ENCODE measurements at places on chromosomes 5 and 9.

GRCh38 chr5:127428748-127429147 is 88.7 kb upstream of the PRRC1 start:
- no peak for DNase-seq

GRCh38 chr5:80703747-80704146 is 49.0 kb upstream of the DHFR start:
- DNase-seq, result no peak

DNA sequence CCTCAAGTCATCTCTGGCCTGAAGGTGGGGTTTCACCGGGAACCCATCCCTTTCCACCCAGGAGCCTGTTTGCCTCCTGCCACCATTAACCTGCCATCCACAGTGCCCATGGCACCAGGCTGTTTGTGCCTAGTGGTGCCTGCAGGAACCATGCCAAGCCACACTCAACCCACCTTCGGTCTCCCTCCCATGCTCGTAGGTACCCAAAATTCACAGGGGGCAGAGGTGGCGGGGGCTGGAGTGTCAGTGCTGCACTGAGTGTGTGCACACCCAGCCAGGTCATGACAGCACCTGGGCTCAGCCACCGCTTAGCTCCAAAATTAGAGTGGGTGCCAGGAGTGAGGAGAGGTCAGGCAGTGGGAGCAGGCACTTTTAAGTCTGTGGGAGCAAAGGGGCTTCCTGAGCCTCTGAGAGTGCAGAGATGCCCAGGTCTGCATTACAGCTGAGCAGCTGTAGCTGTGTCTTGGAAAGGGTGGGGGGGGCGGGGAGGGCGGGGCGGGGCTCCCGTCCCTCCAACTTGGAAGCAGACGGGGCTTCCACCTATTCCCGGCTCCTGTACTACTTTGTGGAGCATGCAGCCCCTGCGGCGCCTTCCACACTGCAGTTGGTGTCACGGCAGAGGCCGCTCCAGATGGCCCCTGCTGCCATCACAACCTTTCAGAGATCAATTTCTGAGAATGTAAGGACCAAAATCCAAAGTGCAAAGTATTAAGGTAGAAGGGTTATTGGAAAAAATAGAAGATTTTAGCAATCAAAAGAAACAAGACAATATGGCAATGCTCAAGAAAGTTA is 2396.8 kb upstream of the C9orf72 start:
- no peak for DNase-seq

GRCh38 chr9:121672986-121673385 is 21.6 kb downstream of the DAB2IP start:
- DNase-seq, result no peak

- DNase-seq, result no peak
These were observed 129.5 kb upstream of the GAS1 start for GRCh38 chr9:87076825-87077224.

DNA sequence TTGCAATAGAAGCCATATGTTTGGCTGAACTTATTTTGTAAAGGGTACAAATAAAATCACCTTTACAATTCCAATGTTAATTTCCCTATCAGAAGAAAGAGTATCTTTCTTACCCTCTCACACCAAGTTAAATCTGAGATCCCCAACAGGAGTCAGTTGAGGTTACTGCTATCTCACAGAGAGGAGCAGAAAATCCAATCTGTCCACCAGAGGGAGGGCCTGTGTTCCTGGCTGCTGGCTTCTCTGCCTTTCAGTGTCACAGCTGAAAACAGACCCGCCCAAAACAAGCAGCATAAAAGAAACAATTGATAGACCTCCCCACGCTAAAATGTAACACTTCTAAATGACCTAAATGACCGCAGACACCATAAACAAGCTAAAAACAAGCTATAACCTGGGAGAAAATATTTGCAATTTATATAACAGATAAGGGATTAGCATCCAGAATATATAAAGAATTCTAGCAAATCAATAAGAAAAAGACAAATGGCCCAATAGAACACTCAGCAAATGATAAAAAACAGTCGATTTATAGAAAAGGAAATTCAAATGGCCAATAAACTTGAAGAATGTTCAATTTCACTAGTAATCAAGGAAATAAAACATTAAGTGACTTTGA is 24.5 kb upstream of the MVB12B start:
- peak; percentile 48 for DNase-seq

DNA sequence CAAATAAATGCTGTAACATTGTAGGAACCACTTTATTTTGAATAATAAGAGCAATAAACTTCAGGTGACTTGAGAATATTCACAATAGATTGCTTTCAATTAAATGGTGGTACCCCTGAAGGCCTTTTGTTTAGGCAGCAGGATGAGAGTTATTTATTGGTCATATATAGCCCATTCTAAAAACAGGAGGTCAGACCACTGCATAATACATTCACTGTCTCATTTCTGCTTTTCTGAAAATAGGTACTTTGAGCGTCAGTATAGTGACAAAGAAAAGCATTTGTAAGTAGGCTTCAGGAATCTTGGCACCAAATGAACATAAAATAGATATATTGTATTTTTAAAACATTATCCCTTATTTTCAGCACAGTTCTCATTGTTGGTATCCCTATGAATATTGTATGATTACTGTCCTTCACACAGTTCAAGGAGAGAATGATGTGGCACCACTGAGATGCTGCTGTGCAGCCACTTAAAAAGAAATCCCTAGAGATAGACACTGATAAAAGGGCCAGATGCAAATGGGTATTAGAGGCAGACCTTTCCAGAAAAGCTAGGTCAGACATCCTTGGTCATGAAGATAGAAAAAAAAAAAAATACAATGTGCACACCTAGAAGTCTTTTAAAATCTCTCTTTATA is 381.8 kb upstream of the ST8SIA4 start:
- DNase-seq, result no peak

DNA sequence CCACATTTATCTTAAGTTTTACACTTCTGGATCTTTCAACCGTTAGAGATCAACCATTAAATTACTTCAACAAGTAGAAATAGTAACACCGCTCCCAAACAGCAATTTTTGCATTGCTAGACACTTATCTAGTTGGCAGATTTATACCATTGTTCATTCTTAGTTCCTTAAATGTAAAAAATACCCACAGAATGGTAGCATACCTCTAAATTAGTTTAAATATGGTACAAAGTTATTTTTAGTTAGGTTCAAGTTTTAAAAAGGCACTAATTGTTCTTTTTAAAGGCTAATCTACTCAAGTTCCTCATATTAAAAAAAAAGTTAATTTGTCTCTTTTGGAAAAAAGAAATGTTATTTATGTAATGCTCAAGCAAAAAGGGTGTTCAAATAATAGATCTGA is 8.1 kb downstream of the PFDN1 start:
- DNase-seq, result no peak

- DNase-seq, result no peak
These were observed 959.1 kb upstream of the WWC1 start for GRCh38 chr5:167332309-167332708.

DNA sequence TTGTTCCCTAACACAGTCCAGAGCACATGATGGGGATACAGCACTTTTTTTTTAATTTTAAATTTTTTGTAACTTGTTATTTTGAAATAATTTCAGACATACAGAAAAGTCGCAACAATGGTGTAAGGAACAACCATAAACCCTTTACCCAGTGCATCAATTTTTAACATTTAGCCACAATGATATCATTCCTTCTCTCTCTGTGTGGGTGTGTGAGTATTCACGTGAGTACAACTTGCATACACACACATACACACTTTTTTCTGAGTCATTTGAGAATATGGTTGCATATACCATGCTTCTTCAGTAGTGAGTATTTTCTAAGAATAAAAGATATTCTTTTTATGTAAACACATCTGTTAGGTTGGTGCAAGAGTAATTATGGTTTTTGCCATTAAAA is 135.2 kb downstream of the ARHGAP26 start:
- DNase-seq, result no peak

- DNase-seq, result no peak
These were observed 8.0 kb upstream of the PDZD2 start for GRCh38 chr5:31630931-31631330.

GRCh38 chr5:52999344-52999949 is 10.3 kb downstream of the ITGA2 start:
- no peak for DNase-seq

DNA sequence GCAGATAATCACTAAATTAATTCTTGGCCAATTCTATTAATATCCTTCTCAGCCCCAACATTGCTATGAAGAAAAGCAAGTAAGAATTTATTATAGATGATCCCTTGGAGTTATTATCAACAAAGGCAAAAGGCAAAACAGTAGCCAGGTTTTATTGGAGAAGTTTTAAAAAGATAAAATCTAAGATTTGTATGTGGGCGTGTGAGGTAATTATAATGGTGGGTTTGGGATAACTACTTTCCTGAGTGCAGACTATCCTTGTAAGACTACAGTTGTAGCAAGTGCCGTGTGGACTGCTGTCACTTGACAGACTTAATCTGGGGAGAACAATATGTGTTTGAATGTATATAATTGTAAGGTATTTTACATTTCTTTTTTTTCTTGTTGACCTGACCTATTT is 23.2 kb downstream of the SLC31A1 start:
- DNase-seq, result no peak

DNA sequence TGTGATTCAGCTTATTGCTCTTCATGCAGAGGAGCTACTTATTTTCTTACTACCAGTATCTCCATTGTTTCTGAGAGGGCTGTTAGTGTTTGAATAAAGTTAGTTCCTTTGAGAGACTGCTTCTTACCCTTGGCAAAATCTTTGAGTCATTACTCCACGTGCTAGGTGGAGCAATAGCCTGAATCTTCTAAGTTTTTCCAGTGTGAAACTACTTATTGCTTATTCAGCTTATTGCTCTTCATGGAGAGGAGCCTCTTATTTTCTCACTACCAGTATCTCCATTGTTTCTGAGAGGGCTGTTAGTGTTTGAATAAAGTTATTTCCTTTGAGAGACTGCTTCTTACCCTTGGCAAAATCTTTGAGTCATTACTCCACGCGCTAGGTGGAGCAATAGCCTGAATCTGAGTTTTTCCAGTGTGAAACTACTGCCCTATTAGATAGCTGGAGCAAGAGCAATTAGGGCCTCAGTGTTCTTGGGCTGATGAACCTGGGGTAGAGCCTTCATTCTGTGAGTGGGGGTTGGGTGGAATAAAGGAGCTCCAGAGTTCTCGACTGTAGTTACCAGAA is 41.9 kb downstream of the GPBP1 start:
- no peak for DNase-seq

- no peak for DNase-seq
These were observed 20.6 kb downstream of the DYNC2I2 start for GRCh38 chr9:128636024-128636390.

GRCh38 chr5:72093217-72093616 is 14.1 kb upstream of the MAP1B start:
- no peak for DNase-seq

DNA sequence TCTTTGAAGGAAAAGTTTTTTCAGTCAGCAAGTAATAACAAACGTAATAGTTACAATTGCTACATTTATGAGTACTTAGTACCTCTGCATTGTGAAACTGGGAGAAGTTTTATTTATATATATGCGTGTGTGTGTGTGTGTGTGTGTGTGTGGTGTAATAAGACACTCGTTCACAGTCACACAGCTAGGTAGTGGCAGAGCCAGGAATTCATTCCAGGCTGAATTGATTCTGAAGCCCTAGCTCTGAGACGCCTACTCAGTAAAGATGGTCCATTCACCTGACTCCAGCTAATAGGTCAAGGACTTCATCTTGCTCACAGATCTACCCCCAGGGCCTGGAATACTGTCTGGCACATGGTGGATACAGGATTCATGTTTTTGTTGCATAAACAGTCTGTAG is 13.6 kb upstream of the CAST start:
- no peak for DNase-seq

DNA sequence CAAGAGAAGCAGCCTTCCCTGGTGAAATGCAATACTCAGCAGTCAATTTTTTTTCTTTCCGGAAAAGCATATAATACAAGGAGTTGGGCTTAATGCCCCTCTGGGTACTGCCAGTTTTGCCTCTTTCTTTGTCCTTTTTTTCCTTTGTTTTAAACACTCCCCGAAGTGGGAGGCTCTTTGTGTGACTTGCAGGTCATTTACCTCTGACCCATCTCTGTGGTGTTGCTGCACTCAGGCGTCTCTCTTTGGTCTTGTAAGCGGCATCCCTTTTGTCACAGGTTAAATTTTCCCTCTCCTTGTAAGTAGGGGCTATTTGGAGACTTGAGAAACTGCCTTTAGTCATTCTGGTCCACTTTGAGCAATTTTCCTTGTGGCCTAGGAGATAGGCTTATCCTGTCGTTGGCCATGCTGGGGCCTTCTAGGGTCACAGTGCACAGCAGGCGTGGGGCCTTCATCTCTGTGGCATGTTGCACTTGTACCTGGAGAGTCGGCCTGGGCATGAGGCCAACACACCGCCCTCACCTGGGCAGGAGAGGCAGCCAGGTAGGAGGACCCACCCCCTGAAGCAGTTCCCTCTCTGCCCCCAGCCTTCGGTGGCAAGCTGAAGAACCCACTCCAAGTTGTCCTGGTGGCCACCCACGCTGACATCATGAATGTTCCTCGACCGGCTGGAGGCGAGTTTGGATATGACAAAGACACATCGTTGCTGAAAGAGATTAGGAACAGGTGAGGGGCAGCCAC is 27.7 kb upstream of the CTSL start:
- no peak for DNase-seq

- DNase-seq, result no peak
These were observed 18.4 kb downstream of the LSM11 start for GRCh38 chr5:157761690-157762621.

DNA sequence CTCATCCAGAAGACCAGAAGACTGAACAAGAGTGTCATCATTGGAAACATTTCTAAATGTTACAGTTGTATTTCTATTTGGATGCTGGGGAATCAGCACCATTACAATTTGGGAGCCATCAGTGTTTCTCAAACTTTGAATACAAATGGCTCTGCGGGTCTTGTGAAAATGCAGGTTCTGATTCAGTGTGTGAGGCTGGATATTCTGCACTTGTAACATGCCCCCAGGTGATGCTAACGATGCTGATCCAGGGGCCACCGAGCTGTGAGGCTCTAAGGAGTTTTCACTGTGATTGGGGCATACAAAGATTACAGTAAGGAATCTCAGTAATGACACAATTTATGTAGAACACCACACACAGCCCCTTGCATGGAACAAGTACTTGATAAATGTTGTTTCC is 167.7 kb downstream of the ACTL7B start:
- no peak for DNase-seq

DNA sequence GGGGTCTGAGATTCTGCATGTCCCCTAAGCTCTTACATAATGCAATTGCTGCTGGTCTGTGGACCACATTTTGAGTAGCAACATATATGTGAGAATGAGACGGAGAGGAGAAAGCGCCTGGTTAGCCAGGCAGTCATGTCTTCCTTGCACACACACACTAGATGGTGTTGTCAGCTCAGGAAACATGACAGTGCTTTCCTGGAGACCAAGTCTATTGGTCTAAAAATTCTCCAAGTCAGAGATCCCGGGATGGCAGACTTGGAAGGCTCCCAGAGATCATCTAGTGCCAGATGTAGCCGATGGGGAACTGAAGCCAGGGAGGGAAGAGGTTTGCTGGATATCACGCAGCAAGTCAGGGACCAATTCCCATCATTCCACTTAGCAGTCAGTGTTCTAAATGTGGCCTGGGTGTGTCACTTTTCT is 53.4 kb downstream of the GALNT12 start:
- no peak for DNase-seq
